ENCODE measurements at places on chromosomes 3 and 15.

GRCh38 chr3:4284865-4285264 lies 18.3 kb upstream of the SETMAR start:
- no peak for DNase-seq

GRCh38 chr3:7585052-7585451 lies 724.1 kb downstream of the GRM7 start:
- DNase-seq: peak; percentile 1

DNA sequence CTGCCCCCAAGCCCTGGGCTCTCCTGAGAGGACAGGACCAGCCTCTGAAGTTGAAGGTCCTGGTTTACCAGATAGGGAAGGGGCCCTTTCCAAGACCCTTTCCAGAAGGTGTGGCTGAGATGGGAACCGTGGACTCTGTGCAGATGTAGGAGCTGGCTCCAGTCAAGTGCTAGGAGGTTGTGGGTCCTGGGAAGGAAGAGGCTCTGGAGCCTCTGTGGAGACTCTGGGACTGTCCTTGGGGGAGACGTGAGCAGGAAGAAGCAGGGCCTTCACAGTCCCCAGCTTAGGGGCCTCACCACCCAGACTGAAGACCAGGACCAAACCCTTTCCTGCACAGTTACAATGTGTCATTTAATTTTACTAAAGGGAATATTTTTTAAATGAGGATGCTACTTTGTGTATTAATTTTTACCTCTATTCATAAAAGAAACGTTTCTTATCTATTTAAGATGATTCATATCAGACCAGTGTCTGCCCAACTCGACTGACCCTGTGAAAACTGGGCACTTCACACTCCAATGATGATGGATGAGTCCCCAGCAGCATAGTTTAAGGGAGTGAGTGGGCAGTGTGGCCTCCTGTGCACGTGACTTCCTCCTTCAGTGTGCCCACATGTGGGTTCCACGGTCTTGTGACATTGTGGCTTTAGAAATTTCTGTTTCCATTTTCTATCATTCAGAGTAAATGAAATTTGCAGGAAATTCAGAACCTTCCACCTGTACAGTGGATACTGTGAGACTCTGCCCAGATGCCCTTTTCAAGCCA lies 10.9 kb downstream of the CCR5AS start:
- DNase-seq: no peak

GRCh38 chr3:5185093-5185673 lies 2.3 kb upstream of the EDEM1 start:
- no peak for DNase-seq

DNA sequence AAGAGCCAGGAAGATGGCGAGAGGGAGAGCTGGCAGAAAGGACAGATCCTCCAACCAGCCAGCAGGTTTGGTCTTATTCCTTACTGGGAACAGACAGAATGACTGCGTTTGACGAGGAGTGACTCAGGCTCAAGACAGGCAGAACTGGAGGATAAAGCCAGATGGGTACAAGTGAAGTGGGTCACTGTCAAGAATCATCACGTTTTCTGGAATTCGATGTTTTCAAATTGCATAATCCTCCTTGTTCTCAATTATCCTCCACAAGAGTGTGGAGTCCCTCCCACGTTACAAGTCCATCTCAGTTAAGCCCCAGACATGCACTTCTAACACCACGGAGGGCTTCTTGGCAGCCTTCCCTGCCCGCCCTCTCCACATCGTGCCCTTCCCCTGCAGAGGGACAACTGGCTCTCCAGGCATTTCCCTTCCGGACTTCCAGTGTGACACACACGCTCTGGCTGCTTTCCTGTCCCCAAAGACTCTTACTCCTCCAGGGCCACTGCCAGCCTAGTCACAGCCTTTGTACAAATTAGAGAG lies 183.1 kb downstream of the CHST2 start:
- peak; percentile 60 for DNase-seq

- no peak for DNase-seq
These were observed 114.8 kb upstream of the COL8A1 start for GRCh38 chr3:99523431-99524127.

DNA sequence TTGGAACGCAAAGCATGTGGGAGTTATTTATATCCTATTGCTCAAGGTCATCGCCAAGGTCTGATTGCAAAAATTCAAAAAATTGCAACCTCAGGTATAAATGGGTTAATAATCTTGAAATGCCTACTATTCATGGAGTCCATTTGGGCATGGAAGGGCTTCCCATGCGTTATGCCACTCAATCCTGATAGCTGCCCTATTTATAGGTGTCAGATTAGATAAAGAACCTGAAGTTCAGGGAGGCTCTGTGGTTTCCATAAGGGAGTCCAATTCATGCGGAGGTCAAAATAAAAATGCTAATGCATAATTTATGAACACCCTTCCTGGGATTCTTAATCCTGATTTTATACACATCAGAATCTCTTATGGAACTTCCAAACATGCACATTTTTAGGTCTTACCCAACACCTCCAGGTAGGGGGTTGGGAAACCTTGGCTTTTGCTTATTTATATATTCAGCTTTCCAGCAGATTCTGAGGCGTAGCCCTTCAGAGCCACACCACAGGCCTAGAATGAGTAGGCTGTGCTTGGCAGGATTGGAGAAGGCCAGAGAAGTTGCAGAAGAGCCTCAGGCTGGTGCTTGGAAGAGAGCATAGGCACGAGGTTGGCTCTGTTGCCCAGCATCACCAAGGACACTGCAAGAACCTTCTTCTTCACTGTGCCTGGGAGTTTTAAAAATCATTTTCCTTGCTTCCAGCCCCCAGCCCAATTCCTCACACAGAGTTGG lies 324.4 kb upstream of the CFAP20DC start:
- DNase-seq: no peak

DNA sequence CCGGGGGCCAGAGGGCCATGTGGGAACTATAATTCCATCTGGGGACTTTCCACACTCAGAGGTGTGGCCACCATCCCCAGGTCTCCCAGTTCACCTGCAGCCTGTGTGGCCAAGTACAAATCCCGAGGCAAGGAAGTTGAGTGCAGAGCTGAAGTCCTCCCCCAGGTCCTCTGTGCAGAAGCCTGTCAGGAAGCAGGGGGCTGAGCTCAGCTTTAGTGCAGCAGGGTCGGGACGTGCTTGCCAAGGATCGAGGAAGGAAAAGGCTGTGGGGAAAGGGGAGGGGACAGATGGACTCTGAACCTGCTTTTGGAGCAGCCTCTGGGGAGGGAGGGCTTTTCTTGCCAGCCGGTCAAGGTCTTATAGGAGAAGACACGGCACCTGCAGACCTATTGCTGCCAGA lies 67.7 kb downstream of the CHRNA7 start:
- no peak for DNase-seq

DNA sequence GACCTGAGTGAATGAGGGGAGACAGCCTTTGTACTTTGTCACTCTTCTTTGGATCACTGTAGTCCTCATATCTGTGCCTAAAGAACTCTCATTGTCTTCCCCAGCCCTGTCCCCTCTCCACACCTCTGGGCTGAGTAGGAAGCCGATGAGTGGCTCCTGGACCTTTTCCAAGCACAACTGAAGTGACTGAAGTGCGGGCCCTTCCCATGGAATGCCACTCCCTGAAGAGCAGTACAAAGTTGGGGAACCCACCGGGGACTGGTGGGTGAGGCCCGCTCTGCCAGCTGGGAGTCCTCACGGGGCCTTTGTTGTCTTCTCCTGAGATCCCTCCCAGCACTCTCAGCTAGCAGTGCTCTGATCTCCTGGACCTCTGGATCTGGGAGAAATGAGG lies 90.1 kb downstream of the AAGAB start:
- no peak for DNase-seq

DNA sequence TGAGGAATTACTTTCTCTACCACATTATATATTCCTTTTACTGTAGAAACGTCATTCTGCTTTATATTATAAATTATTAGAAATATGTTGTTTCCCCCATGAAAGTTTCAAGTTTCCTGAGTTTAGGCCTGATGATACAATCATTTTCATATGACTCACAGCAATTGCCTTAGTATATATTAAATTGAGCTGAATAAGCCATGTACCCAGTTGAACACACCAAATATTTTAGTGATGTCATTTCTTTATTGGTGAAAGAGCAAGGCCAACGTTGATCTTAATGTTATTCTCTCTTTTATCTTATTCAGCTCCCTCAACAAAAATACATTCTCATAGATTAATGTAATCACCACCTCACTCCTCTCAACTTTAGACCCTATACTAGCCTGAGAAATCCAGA lies 30.8 kb downstream of the B3GNT5 start:
- no peak for DNase-seq

GRCh38 chr15:95132774-95133173 lies 901.4 kb downstream of the MCTP2 start:
- DNase-seq: no peak

DNA sequence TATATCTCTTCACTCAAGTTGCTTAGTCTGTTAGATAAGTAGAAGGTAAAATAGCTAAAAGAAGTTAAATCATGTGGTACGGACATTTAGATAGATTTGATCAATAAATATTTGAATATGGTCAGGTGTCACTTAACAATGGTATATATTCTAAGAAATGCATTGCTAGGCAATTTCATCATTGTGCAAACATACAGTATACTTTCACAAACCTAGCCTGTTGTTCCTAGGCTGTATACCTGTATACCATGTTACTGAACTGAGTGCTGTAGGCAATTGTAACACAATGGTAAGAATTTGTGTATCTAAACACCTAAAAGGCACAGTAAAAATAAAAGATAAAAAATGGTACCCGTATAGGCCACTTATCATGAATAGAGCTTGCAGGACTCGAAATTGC lies 112.8 kb upstream of the CGNL1 start:
- DNase-seq: no peak

DNA sequence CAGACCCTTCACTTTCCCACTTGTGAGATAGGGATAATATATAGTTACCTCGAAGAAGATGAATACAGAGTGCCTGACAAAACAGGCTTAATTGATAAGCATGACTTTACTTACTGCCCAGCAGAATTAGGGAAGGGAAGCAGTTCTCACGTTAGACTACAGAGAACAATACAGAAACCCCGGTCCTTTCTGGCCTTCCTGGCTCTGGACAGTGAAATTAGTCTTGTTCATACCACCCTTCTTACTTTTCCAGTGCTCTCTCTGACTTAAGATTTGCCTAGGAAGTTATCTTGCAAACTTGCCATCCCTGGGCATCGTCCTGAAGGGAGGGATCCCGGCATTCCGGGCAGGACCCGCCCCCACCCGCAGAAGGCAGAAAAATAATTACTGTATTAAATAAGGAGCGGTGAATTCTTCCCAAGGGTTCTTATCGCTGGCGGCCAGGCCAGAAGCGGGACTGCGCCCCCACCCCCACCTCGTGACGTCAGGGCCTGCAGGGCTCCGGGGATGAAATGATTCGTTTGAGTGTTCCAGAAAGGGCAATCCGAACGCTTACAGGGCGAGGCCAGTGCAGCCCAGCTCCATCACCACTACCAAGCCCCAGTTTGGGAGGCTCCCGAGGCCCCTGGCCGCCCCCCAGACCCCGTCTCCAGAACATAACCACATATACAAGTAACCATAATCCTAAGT lies 8.4 kb downstream of the SOX2 start:
- DNase-seq: no peak

GRCh38 chr3:69178082-69178481 lies 55.7 kb upstream of the LMOD3 start:
- no peak for DNase-seq

DNA sequence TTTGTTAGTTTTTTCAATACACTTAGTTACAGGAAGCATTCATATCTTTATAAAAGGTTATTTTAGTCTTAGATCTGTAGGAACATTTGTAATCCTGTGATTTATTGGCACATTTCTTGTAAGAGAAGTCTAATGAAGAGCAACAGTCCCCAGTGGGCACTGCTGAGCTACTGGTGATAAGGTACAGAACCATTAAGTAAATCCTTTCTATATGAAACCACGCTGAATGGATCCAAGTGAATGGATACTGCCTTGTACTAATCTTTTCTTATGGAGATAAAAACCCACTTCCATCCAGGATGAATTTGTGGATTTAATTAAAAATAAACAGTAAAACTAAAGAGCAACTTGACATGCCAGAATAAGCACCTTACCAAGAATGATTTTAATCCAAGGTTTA lies 64.0 kb downstream of the SHQ1 start:
- peak; percentile 23 for DNase-seq

DNA sequence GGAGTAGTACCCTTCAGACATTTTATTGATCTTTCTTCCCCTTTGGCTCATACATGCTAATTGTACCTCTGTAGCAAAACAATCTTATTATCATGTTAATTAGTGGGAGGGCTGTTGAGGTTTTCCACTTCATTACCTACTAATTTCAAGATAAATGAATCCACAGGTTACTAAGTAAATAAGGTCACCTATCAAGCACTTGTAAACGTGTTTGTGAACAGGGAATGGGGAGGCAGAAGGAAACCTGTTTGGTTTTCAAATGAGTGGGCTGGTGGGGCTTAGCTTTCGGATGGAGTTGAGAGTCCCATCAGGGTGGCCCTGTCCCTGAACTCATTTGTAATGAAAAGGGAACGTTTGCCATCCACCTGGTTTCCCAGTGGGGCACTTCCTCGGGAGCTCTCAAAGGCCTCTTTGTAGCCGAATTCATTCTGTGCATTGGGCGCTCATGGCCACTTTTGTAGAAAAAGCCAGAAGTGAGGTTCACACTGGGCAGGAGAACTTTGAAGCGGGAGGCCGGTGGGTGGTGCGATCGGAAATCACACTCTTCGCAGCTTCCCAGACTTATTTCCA lies 419.8 kb upstream of the NR2F2 start:
- DNase-seq: no peak

GRCh38 chr3:189372243-189372642 lies 200.5 kb downstream of the TPRG1 start:
- DNase-seq: no peak

- DNase-seq: no peak
These were observed 878 bp downstream of the SPPL2A start for GRCh38 chr15:50764461-50765194.

GRCh38 chr3:46135475-46135874 lies 72.6 kb downstream of the CCR1 start:
- no peak for DNase-seq

DNA sequence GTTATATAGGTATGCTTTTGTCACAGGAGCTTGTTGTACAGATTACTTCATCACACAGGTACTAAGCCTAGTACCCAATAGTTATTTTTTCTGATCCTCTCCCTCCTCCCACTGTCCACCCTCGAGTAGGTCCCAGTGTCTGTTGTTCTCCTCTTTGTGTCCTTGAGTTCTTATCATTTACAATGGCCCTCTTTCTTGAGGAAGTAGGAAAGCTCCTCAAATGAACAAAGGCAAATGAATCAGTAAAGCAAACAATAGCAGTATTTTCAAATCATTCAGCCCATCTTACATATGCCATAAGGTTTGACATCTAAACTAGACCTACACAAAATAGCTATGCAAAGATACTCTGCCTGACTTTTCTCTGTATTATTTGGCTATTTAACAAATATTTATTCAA lies 211.5 kb downstream of the CDIN1 start:
- no peak for DNase-seq

GRCh38 chr15:45456212-45457106 lies 66.1 kb downstream of the SLC30A4 start:
- peak; percentile 79 for DNase-seq

GRCh38 chr3:175861916-175862315 lies 1002.8 kb downstream of the NAALADL2 start:
- no peak for DNase-seq

- DNase-seq: no peak
These were observed 61.7 kb upstream of the VGLL3 start for GRCh38 chr3:87052499-87053260.

All from A673 (cell line).